ENCODE measurements at places on chromosomes 4 and X.

GRCh38 chrX:50606300-50606950, 135.8 kb upstream of the DGKK start:
- no peak for DNase-seq

GRCh38 chr4:70788733-70789132, 51.0 kb downstream of the GRSF1 start:
- no peak for DNase-seq

DNA sequence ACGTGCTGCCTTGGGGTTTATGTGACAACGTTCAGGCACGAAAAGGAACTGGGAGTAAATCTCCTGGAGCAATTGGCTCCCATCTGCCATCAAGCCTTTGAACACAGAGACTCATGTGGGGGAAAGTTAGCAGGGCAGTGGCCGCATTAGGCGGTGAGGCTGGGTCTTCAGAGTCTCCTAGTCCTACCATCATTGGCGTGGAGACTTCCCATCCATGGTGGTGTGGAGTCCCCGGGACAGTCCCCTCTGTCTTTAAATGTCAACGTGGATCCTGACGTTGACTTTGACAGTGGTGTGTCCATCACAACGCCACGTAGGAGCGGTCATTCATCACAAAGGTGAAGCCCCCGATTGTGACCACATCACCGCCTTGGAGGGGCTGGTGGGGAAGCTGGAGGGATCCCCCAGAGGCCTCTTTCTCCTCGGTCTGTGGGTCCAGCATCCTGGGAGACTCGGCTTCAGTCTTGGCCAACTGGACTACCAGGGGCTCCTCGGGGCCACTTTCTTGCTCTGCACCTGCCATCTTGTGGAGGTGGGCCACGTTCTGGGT, 21.8 kb downstream of the CRLF2 start:
- DNase-seq, result no peak

- no peak for DNase-seq
These were observed 64.1 kb upstream of the CBR4 start for GRCh38 chr4:169074117-169074516.

GRCh38 chr4:138796761-138797160, 218.8 kb upstream of the NOCT start:
- DNase-seq, result no peak

DNA sequence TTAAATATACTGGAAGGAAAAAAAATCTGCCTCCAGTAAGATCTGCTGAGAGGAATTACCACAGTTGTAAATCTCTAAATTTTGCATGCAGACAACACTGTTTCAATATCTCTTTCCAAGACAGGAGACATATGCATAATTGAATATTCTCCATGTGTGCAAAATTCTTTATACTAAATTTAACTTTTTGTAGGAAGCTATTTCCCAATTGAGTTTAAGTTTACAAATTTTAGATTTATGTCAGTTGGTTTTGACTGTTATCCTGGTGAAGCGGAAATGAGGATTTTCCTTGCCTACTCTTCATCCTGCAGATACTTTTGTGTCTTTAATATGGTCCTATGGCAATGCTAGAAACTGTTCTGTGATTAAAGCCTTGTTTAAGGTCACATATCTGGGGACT, 1352.9 kb downstream of the FSTL5 start:
- no peak for DNase-seq

Measured in activated CD4-positive, alpha-beta T cell treated with anti-CD3 and anti-CD28 coated beads for 1 hour (primary cell).